Stimulated activated CD8-positive, alpha-beta memory T cell treated with anti-CD3 and anti-CD28 coated beads, Interleukin-4, amount 100 ng/mL, for 24 hours (primary cell): ENCODE measurements at places on chromosomes 13 and 19.

DNA sequence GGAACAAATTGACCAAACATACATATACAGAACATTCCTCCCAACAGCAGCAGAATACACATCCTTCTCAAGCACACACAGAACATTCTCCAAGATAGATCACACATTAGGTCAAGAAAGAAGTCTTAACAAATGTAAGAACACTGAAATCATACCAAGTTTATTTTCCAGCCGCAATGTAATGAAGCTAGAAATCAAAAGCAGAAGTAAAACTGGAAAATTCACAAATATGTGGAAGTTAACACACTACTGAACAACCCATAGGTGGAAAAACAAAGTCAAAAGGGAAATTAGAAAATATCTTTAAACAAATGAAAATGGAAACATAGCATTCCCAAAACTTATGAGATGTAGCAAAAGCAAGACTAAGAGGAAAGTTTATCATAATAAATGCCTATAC is 692.6 kb downstream of the DIAPH3 start:
- DNase-seq: no peak

GRCh38 chr13:99288089-99288488 is 19.1 kb downstream of the GPR183 start:
- no peak for DNase-seq

GRCh38 chr13:29684441-29684840 is 89.0 kb upstream of the SLC7A1 start:
- DNase-seq: no peak

GRCh38 chr13:53098455-53098854 is 69.8 kb downstream of the OLFM4 start:
- no peak for DNase-seq

DNA sequence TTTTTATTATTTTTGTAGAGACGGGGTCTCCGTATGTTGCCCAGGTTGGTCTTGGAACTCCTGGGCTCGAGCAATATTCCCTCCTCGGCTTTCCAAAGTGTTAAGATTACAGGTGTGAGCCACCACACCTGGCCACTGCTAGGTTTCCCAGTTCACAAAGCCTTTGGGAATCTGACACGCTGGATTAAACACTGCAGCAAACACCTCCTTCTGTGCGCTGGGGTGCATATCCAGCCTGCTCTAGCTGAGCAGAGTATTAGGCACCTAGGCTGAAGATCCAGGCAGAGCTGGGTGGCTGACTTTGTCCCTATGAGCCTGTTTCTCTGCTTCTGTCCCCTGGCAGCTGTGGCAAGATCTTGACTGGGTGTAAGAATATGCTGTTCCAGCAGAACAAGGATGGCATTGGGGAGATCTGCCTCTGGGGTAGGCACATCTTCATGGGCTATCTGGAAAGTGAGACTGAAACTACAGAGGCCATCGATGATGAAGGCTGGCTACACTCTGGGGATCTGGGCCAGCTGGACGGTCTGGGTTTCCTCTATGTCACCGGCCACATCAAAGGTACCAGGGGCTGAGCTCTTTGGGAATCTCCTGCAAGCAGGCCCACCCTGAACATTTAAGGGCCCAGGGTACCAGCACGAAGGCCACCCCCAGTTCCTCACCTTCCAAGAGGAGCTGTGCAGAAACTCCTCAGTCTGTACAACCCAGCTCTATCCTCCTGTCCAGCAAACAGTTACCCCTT is 49.8 kb downstream of the ACSBG2 start:
- DNase-seq: no peak

DNA sequence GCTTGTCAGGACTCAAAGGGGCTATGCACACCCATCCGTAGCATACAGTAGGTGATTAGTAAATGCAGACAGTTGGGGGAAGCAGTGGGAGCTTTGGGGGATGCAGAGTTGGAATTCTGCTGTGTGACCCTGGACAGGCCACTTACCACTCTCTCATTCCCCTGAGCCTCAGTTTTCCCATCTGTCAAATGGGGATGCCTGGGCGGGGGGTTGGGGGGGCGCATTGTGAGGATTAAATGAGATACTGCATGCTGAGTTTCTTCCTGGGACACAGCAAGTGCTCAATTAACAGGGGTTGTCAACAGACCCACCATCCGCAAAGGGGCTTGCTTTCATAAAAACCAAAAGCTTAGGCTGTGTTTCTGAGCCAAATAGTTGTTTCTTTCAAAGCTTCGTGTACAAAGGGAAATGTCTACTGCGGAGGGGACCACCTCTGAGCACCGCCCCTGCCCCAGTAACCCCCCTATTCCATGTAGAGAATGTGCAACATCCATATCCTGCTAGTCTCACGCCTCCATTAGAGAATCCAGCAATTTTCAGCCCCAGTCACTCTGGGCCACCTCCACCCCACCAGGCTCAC is 132.4 kb downstream of the IER2 start:
- no peak for DNase-seq

DNA sequence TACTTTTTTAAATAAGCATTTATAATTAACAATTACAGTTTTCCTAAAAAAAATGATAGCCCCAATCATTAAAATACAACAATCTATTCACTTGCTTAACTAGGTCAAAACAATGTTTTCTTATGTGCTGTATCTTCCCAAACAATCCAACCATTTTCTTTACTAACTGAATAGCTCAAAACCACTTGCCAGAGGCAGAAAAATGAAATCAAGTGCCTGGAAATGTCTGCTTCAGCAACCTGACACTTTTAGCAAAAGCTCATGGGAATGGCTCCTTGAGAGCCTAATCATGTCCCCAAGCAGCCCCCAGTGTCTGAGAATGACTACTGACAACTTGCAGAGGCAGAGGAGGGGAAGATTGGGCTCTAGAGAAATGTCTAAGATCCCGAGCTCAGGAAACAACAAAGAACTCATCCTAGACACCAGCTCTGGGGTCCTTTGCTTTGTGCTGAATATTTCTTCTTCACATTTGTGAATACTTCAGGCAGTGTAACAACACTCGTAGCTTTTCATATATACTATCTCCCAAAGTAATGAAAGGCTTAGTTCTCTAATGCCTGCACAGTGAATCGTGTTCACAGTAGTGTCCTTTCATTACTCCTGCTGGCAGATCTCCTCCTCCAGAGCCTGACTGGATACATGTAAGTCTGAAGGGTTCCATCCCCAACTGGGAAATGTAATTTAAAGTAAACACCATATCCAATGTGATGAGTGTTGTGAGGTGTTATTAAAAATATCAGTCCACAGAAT is 280.0 kb downstream of the LHFPL6 start:
- DNase-seq: no peak

DNA sequence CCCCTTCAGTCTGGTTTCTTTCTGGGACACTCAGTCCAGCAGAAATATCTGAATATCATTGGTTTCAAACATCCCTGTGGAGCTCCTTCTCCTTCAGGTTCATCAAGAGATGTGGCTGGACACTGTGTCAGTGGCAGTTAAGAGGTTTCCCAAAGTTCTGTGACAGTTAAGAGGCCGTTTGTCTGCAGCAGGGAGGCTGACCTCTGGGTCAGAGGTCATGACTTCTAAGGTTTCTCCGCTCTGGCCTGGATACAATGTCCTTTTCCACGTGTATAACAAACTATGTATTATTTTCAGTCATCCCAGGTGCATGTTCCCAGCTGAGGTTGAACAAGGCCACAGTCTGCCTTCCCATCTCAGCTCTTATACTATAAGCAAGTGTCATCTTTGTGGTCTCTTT is 174.9 kb downstream of the B3GLCT start:
- DNase-seq: no peak

DNA sequence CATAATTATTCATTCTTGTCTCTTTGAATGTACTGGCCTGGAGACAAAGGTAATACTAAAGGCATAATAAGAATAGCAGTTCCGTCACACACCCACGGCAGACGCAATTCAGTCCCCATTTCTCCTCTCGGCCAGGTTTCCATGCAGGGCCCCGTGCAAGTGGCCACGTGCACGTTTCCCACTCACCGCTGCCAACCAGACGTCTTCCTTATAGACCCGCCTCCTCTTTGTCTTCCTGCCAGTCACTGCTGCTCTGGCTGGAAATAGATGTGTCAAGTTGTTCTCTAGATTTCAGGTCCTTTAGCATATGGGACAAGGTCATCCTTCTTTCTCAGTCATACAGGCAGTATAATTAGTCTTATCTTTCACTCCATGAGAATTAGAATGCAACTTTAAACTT is 204.3 kb downstream of the SUCLA2 start:
- no peak for DNase-seq

GRCh38 chr13:40146611-40147117 is 491.2 kb downstream of the COG6 start:
- DNase-seq: no peak

DNA sequence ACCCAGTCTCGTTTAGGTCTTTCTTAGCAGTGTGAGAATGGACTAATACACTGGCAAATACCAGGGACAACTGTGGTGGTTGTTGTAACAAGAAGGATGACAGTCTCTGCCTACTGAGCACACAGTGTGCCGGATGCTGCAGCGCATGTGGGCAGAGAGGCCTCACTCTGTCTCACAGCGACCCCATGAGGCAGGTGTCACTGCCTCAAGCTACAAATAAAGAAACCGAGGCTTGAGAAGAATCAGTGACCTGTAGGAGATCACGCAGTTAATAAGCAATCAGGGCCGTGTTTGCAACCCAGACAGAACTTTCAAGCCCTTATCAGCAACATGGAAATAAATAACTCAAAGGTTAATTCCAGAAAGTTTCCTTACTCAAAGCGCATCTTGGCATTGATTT is 40.5 kb upstream of the GAS6 start:
- no peak for DNase-seq

GRCh38 chr13:30856005-30856790 is 49.9 kb upstream of the MEDAG start:
- no peak for DNase-seq

GRCh38 chr13:49323344-49323743 is 75.6 kb downstream of the CDADC1 start:
- no peak for DNase-seq

DNA sequence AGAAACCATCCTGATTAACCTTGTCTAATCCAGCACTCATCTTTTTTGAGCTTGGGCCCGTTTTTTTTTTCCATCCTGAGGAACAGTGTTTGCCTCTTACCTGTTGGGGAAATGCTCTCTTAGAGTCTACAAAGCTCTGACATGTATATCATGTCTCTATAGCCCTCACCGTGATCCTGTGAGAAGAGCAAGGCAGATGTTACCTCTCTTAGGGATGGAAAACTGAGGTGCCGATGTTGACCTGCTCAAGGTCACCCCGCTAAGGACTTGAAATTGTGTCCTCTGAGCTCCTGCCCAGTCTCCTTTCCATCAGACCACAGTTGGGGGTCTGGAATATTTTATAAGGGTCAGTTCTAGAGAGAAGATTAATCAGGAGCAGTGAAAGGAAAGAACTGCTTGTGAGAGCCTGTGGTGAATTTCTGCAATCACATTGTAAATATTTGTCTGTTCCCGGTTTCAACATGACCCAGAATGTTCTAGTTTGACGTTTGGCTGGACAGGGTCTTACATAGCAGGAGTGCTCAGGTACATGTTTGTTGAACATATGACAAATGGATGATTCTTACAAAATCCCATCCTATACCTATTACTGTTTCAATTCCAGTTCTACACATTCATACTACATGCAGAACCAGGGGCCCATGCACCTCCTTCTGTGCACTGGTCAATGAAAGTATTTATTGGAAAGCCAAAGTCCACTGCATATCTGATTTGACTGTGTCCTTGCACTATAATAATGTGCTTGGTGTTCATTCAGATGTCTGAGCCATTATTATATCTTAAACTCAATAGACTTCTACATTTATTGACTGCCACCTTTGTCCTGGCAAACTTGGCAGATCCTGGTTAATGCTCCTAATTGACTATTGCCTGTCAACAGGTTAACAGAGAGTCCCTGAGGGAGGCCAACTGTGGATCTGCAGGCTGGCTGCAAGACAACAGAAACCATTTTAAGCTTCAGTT is 12.1 kb downstream of the SLC25A15 start:
- no peak for DNase-seq

- DNase-seq: no peak
These were observed 82.5 kb downstream of the DHRS12 start for GRCh38 chr13:51721496-51721895.

DNA sequence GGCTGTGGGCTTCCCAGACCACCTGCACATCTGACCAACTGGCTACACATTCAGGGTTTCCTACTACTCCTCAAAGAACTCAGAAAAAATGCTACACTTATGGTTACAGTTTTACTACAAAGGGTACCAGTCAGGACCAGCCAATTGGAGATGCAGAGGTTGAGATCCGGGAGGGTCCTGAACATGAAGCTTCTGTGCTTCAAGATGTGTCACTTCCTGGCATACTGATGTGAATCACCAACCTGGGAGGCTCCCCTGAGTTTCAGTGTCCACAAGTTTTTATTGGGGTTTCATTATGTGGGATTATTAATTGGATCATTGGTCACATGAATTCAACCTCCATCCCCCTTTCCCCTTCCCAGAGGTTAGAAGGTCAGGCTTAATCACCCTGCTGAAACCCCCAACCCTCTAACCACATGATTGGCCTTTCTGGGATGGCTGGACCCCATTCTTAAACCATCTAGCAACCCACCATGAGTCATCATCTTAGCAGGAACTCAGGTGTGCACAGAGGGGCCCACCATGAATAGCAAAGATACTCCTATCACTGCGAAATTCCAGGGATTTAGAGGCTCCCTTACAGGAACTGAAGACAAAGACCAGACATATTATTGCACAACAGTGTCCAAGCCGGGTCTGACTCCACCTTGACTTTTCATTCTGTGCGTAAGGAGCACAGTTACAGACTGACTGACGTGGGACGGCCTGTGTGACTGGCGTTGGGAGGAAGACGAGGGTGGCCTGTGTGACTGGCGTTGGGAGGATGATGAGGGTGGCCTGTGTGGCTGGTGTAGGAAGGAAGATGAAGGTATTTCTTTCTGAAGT is 90.7 kb downstream of the ATP8A2 start:
- no peak for DNase-seq

DNA sequence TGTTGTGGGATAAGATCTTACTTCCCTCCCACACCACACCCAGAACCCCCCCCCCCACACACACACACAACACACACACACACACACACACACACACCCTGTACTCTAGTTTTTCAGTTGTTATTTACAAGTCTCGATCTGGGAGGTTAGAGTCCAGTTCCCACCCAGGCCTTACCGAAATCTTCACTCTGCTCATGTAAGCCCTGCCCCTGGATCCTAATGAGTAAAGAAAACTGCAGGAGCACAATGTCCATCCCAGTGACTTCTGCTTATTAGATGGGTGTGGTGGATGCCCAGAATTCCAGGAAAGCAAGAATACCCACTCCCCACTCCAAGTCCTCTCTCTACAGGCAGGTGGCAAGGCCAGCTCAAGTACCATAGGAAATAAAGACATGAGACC is 23.0 kb downstream of the STARD13 start:
- DNase-seq: no peak
